ENCODE measurements at places on chromosomes 3 and 15.

DNA sequence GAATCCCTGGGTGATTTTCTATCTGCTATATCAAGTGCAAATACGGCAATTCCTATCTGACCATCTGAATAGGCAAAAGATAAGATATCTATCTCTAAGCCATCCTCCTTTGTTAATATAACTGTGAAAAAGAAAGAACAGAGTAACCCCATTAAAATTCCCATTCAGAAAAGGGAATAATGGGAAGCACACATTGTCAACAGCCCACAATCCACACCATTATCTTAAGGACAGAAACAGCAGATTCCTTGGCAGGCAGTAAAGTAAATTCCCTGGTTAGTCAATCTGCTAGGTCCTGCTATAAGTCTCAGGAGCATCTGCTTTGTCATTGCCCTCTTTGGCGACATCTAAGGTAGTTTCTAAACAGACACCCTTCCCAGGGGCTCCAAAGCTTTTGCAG is 21.9 kb upstream of the NRG4 start:
- no peak for DNase-seq

DNA sequence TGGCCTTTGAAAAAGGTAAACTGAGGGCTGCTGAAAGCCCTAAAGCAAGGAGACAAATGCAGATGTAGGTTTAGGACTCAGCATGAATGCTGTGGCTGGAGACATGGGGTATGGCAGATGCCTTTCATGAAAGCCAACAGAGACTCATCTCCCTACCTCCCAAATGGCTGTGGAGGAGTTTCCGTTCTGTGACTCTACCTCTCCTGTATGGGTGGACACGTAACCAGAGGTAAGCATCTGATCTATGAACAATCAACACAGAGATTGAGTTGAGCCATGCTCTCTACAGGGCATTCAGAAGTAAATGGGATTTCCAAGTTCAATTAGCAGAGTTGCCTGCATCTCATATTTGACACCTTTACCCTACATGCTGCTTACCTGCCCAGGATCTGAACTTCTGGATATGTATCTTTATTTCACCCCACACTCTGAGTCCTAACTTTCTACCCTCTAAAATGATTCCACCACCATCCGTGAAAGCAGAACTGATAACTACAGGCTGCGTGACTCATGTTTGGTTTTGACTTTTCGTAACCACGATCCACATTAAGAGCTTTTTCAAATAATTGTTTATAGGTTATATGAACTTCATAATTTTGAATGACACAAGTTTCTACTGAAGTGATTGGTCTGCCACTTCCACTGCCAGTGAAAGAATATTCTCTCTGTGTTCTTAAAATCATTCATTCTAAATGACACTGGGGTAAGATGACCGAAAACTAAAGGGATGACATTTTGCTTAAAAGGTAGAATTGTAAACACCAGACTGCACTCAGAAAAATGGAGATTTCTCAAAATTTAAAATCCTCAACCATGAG is 1058.7 kb downstream of the FHIT start:
- DNase-seq: no peak

DNA sequence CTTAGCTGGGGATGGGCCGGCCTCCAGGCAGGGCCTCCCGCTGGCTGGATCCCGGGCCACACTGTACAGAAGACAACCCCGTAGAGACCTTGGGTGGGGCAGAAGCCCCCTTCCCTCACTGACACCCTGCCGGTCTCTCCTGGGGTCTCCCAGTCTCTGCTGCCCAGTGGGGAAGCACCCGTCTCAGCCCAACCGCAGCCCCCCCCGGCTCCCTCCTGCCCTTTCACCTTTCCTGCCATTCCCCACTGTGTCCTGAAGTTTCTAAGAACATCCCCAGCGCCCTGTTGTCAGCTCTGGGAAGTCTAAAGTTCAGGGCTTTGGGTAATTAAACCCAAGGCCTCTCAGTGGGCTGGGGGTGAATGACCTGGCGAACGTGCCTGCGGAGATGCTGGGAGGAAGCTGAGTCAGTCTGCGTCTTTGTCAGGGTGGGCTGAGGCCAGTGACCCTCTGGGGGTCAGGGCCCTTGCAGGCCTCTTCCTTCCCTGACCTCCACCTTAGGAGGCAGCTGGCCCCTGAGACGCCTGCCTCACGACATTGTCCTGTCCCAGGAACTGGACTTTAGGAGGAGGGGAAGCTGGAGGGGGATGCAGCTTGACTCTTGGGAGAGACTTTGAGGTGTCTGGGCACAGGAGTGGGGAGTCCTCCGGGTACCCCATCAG is 1.4 kb upstream of the SLC51A start:
- no peak for DNase-seq

DNA sequence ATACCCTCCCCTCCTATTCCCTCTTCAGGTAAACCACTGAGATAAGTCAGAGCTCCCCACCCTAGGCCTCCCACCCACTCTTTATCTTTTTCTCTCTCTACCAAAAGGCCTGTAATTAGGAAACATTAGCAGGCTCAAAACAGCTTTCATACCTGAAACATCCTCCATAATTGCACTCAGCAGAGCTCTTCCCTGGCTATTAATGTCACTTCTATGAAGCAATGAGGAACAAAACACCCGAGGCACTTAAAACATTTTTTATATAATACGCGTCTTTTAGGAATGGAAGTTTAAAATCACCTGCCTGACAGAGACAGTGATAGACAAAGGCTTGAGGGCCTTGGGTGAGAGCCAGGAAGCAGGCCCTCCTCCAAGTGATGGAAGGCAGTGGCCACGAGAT is 138.9 kb downstream of the EPHB1 start:
- DNase-seq: no peak

DNA sequence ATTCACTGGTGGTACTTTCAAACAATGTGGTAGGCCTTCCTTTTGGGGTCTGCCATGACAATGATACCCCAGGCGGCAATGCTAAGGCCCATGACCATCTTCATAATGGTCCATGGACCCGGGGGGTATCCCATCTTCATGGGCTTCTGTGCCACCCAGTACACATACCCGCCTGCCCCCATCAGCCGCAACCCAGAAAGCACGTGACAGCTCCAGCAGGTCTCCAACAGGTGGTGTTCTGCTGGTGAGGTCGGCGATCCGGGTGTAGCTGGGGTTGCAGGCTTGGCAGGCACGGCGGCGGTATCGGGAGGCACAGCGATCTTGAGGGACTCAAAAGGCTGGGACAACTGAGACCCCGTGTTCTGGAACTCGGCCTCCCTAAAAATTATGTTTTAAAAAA is 214.5 kb downstream of the SNRPN start:
- DNase-seq: no peak

GRCh38 chr3:13727890-13728289 is 152.0 kb downstream of the WNT7A start:
- DNase-seq: no peak

DNA sequence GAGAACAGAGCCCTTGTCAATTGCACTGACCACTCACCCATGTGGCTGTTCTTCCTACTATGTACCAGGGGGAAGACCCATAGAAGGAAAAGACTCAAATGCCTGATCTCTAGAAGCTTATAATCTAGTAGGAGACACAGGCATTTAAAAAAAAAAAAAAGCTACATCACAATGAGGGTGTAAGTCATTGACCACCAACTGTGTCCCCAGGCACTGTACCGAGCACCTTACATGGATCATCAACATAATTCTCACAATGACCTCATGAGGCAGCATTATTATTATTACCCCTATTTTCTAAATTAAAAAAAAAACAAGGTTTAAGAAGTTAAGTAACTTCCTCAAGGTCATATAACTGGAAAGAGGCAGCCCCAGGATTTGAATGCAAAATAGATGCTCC is 247.4 kb downstream of the SHOX2 start:
- DNase-seq: no peak

DNA sequence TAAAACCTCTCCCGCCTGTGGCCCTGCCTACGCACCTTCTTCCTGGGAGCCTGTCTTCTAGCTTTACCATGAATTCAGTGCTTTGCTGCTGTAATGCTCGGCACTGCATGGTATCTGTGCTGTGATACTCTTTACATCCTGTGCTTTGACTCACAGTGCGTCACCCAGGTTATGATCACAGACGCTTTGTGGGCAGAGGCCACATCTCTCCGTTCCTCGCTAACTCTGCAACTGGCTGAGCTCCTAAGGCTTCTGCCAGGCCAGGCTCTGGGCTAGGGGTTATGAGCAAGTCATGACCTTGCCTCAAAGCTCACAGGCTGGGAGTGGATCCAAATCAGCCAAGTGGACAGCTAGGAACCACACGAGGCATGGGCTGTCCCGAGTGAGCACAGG is 23.2 kb downstream of the SPTBN5 start:
- DNase-seq: no peak

DNA sequence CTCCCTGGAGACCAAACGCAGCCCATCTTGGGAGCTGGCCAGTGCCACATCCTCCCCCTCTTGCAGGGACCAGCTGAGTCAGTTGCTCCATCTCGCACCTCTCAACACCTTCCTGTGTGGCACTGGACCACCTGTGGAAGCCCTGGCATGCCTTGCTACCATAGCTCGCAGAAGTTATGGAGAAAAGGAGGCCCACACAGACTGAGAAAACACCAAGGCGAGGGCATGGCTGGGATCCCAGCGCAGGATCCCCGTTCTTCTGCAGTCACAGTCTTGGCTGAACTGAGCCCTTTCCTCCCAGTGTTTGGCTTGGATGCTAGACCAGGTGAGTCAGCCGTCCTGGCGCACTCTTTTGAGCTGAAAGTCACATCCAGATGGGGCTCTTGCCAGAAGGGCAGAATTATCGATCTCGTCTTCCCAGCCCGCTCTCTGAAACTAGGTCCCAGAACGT is 46.9 kb downstream of the CHRD start:
- no peak for DNase-seq

DNA sequence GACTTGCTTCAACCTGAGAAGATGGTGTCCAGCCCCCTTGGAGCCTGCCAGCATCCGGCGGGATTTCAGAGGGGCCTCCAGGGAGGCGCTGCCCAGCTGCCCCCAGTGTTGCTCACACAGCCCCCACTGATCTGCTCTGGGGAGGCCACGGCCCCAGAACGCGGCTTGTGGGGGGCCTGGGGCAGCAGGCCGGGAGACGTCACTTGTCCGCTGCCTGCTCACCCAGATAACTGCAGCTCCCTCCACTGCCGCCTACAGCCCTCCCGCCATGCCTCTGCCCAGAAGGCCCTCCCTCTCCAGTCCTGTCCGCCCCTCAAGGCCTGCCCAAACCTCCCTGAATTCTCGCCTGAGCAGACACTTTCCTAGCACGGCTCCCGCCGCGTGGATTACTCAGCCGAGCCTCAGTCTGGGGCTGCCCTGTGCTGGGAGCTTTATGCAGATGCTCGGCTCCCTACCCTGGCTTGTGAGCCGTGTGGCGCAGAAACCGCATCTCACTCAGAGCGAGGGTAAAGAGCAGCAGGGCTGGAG is 17.2 kb upstream of the ADIPOQ start:
- no peak for DNase-seq

GRCh38 chr3:195109098-195109657 is 161.8 kb downstream of the XXYLT1 start:
- no peak for DNase-seq

- no peak for DNase-seq
Observed at GRCh38 chr3:18739099-18739433, 313.9 kb upstream of the SATB1 start.

DNA sequence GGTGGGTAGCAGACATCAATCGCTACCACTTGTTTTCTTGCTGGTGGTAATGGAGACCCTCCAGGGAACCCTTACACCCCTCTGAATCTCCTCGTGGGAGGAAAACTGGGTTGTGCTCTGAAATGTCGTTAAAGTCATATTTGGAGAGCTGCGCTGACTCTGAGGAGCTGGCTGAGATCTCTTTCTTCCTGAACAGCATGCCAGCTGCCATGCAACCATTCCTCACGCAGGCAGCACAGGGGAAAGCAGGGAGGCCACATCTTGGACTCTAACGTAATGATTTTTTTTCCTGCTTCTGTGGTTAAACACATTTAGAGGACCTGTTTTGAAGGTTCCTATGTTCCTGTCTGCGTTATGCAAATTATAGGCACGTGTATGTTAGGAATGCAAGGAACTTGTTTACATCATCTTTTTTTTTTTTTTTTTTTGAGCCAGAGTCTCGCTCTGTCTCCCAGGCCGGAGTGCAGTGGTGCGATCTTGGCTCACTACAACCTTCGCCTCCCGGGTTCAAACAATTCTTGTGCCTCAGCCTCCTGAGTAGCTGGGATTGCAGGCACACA is 156.7 kb downstream of the TJP1 start:
- no peak for DNase-seq

GRCh38 chr3:59189526-59189925 is 139.7 kb upstream of the CFAP20DC start:
- DNase-seq: no peak

GRCh38 chr15:52100807-52101442 is 11.7 kb downstream of the BCL2L10 start:
- no peak for DNase-seq

DNA sequence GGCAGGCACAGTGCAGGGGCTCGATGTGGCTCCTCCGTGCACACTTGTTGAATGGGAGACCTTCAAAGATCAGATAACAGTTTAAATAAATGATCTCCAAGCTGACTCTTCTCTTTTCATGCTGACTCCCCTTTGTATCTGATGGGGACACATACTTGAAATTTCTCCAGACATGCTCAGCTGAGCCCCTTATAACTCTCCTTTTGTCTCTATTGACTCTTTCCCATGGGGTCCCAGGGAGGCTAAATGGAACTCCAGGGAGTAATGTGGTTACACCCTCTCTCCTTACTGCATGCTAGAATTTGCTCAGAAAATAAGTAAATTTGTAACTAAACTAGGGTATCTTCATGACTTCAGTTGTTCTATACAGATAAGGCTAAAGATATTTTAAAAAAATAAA is 48.2 kb upstream of the TM4SF4 start:
- DNase-seq: no peak

DNA sequence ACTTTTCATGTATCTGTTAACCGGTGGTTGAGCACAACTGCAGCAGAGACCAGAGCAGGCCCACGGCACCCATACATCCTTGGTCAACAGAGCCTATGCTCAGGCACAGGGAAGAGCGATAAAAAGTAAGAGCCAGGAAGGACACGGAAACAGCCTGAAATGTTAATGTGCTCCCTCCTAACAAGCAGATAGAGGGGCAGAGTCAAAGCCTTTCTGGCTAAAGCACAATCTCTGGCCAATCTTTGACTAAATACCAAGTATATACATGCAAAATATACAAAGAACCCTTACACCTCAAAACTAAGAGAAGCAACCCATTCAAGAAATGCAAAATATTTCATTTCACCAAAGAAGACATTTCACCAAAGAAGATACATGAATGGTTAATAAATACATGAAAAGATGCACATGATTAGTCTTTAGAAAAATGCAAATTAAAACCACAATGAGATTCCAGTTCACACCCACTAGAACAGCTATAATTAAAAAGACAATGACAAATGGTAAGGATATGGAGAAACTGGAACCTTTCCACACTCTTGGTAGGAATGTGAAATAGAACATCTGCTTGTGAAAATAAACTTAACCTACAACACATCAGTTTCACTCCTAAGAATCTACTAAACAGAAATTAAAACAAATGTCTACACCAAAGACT is 88.0 kb downstream of the OSBPL10 start:
- DNase-seq: no peak

DNA sequence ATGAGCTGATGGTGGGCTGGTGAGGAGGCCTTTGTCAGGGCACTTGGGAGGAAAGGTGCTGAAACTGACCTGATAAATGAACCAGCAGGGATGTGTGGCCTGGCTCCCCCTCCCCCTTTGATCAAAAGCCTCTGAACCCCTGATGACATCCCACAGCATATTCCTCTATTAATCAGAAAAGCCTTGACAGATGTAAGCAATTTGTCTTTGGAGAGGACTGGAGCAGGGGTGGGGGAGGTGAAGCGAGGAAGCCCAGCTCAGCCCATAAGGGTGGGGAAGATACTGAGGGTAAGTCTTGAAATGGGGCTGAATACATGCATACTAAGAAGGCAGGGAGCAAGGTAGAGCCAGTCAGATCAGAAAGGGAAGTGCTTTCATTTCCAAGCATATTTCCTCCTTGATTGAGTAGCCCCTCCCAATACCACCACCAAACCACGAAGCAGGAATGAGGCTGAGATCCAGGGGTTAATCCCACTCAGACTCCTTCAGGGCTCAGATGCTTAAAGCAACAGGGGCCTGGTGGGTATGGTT is 34.7 kb upstream of the MRPS22 start:
- no peak for DNase-seq
